ENCODE measurements at places on chromosomes 7 and 10.

GRCh38 chr7:1268866-1269265, 36.2 kb downstream of the UNCX start:
- no peak for DNase-seq

DNA sequence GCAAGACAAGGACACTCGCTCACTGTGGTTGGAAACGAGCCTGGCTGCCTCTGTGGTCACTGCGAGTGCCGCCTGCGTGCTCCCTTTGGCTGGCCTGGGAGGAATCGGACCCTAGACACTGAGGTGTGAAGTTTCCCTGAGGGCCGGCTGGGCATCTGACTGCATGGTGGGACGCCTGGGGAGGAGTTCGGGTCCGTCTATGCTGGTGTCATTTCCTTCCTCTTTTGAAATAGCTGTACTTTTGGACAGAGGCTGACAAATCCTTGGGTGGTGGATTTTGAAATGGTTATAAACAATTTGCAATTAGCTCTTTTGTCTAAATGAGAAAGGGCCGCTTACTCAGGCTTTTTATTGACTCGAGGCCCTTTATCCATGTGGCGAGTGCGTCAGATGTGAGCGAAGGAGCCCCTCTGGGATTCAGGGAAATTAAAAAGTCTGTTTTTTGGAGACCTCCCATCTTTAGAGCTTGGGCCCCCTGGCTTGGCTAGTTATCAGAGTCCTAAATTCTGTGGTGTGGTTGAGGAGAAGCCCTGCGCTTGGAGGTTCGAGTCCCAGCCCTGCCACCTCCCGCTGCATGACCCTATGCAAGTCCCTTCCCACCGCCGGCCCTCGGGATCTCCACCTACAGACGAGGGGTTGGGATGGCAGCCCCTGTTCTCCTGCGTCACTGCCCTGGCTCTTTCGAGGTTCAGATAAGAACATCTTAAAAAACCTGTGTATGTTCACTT, 147.1 kb downstream of the RGS10 start:
- no peak for DNase-seq

DNA sequence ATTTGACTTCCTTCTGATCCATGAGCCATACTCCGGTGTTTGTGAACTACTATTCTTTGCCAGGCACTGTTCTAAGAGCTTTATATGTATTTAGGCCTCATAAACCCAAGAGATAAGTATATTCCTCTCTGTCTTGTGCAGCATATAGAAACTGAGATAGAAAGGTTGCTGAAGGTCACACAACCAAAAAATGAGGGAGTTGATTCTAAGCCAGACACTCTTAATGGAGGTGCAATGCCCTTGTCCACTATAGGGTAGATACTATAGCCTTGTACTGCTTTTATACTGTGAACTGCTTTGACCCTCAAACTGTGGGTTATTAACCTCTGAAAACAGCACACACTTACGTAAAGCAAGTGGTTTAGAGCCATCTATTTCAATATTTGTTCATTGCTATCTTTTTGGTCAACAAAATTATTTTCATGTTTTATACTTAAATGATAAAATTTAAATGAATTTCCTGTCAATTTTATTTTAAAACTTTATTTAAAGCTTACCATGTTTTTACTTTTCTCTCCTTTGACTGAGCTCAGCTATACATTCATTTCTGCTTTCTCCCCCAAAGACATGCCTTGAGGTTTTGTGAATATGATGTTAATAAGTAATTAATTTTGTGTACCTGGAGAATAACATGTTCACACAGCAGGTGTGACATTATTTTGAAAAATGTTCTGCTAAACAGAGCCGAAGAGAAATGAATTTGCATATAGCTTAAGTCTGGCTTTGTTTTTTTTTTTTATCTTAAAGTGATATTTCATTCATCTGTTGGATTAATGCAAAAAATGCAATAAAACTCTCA, 687.3 kb downstream of the DNAJB9 start:
- DNase-seq, result no peak

DNA sequence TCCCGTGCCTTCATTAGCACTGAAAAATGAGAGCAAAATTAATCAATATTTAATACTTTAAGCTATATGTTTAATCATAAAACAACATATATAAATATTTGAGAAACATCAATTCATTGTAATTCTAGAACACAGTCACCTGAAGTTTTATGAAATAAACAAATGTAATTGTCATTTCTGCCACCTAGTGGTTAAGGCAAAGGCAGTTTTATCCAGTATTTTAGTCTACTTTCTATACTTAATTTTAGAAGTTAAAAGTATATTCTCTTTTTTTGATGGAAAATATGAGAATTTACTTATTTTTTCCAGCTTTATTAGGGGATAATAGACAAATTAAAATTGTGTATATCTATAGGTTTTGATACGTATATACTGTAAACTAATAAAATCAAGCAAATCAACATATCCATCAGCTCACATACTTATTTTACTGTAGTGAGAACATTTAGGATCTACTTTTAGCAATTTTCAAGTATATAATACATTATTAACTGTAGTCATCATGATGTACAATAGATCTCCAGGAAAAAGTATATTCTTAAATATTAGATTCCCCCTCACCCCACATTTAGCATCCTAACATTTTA, 16.9 kb downstream of the PCGF6 start:
- DNase-seq, result no peak

GRCh38 chr7:33411020-33411419, 281.7 kb downstream of the BBS9 start:
- no peak for DNase-seq

DNA sequence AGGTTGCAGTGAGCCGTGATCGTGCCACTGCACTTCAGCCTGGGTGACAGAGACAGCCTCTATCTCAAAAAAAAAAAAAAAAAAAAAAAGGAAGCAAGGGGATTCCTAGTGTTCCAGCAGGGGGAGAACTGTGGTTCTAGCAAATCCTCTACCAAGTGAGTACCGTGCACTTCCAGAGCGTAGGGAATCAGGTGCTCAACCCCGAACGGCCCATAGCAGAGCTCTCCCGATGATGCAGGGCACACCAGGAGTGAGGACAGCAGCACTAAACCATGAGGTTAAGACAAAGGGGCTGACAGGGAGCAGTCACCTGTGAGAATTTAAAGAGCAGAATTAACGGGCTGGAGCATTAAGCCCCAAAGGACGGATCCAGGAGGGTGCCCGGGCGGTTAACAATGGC, 173.6 kb downstream of the PTPRN2 start:
- no peak for DNase-seq

DNA sequence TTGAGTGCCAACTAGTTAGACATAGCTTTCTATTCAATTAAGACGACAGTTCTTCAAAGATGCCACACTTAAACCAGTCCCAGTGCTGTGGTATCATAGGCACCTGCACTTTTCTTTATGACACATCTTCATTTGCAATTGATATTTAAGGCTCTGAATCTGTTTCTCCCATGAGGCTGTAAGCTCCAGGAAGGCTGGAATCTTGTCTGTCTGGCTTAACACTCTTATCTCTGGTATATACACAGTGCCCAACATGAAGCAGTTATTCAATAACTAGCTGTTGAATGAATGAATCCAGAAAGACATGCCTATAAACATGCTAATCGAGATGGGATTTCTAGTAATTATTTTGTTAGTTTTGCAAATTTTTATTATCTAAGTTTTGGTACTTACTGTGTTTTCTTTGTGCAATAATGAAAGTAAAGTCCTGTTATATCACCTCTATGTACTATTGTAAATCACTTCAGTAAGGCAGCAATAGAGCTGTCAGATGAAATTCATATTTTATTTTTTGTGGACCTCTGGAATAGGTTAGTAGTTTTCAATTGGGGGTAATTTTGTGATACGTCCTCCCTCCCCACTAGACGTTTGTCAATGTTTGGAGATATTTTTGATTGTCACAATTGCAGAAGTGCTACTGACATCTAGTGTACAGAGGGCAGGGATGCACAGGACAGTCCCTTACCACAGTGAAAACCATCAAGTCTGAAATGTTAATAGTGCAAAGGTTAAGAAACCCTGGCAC, 51.3 kb upstream of the STEAP4 start:
- DNase-seq, result no peak

GRCh38 chr7:25260862-25261494, 32.7 kb upstream of the NPVF start:
- no peak for DNase-seq

DNA sequence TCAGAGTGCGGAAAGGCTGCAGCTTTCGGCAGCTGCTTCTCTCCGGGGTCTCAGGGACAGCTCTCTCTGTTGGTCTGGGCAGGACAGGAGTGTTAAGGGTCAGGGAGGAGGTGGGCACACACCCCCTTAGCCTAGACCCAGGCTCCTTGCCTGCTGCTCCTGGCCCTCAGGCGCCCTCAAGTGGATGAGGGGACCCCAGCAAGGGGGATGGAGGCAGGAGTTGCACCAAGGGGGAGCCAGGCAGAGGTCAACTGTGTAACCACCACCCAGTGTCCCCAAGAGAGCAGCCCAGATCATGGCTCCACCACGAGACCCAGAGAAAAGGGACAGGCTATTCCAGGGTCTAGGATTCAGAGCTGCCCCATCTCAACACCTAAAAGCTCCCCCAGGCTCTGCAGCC, 26.9 kb downstream of the SPOCK2 start:
- no peak for DNase-seq

- no peak for DNase-seq
These were observed 2.6 kb downstream of the ANKRD2 start for GRCh38 chr10:97575127-97575668.

- no peak for DNase-seq
These were observed 33.6 kb upstream of the TFEC start for GRCh38 chr7:116064179-116064578.

DNA sequence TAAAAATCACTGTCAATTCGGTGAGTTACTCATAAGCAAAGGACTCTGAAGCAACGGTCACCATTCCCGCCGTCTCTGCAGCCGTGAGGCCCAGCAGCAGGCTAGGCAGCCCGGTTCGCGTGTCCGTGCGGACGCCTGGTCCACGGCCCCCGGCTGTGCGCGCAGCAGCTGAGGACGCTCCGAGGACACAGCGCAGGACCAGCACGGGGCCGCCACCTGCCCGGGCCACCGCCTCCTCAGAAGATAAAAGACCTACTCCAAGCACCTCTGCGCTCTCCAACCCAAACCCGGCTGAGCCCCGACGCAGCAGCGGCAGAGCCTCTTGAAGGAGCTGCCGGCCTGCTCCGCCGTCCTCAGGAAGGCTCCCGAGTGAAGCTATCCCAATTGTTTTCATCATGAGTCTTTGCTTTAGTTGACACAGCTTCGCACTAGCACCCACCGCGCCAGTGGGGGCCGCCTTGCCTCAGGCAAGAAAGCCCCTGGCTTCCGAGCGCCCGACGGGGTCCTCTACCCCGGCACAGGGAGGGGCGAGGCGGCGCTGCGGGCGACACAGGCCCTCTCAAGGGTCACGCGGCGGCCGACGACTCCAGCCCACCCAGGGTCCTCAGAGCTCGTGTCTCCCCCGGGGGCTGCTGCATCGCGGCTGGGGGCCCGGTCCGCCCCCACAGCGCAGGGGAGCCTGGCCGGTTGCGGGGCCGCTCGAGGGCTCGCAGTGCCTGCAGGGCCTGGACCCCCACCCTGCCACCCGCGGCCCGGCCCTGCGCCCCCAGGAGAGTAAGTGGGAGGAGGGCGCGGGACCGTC, 16.9 kb upstream of the GPR146 start:
- DNase-seq, result no peak

DNA sequence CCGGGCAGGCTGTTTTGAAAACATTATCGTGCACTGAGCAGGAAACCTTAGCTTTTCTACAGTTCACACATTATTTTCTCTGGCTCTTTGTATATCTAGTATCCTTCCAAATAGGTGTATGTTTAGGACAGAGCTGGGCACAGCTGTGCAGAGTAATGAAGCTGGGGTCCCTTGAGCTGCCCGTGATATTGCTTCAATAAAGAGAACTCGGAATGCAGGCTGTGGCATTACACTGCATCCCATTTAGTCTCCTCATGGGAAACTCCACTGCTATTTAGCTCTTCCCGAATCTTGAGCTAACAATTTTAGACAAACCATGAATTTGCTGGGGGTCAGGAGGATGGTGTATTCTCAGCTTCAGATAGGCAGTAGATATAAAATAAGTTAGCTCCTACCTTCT, 348.3 kb downstream of the ACTR3B start:
- DNase-seq, result no peak

DNA sequence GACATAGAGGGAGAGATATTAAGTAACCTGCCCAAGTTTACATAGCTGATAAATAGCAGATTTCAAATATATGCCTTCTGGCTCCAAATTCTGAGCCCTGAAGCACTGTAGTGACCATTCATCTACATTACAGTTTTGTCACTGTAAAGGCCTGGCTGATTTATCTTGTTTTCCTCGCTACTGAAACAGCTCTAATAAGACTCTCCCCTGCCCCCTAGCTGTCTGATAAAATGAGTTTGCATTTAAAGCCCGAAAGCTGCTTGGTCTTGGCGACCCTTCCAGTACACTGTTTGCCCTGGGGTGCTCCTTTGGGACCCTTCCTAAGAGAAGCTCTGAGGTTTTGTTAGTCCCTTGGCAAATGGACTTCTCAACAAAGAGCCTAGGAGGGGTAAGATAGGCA, 59.7 kb upstream of the RAB11FIP2 start:
- DNase-seq, result no peak

- DNase-seq, result no peak
These were observed 50.4 kb upstream of the NFE2L3 start for GRCh38 chr7:26101361-26102151.

GRCh38 chr10:86030312-86030711, 336.3 kb downstream of the GRID1 start:
- no peak for DNase-seq
